RKO (cell line): ENCODE measurements at places on chromosomes 2 and 18.

GRCh38 chr2:20381457-20381856 is 30.8 kb upstream of the PUM2 start:
- DNase-seq, result no peak

DNA sequence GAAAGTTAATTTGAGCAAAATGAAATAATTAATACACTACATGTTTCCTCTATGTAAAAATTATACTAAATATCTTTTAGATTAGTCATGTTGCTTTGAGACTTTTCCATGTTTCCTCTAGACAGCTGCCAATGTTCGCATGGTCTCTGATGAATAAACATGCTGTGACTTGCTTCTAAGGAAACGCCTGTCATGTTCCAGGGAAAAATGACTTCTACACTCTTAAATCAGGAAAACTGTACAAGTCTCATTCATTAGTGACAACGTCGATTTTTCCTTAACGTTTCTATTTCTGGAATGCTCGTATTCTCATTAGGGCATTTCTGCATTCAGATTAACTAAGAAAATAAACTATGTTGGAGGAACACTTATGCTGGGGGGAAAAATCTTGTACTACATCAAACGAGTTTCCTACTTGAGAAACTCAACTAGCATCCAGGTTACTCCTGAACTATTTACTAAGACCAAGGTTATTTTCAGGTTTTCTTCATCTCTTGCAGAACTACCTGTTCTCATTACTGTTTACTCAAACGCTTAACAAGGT is 1.6 kb downstream of the COBLL1 start:
- DNase-seq, result peak; percentile 69

- DNase-seq, result no peak
Measured at GRCh38 chr2:112916145-112916571, 5.2 kb downstream of the IL37 start.

DNA sequence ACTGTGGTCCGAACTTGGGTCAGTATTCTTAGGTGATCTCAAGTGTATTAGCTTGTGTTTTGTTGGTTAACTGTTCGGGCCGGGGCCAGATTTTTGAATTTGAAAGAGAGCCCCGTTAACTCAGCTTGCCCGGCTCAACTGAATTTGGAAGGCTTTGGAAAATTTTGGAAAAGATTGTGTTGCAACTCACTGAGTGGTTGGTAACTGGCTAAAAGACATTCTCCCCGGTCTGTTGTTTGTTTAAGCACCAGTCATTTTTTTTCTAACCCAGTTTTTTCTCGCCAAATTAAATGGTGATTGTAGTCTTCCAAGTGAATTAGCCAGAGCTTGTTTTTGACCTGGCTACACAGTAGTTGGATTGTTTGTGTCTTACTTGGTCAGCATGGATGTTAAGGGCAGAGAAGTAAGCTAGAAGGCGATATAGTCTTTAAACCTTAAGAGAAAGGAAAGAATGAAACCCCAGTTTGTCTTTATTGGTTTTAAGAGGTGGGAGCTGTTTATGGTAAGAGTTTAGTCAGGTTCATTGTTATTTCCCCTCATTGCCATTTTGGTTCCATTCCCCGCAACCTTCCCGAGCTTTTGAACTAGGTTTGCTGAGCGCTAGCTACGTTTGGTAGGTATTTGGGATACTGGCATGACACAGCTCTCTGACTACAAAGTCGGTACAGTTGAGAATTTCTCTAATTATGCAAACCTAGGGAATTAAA is 2.4 kb downstream of the MAP4K4 start:
- peak; percentile 48 for DNase-seq

GRCh38 chr2:119178776-119179175 is 20.2 kb upstream of the C1QL2 start:
- DNase-seq, result no peak

GRCh38 chr2:6071519-6071918 is 379.3 kb downstream of the SOX11 start:
- DNase-seq, result no peak

DNA sequence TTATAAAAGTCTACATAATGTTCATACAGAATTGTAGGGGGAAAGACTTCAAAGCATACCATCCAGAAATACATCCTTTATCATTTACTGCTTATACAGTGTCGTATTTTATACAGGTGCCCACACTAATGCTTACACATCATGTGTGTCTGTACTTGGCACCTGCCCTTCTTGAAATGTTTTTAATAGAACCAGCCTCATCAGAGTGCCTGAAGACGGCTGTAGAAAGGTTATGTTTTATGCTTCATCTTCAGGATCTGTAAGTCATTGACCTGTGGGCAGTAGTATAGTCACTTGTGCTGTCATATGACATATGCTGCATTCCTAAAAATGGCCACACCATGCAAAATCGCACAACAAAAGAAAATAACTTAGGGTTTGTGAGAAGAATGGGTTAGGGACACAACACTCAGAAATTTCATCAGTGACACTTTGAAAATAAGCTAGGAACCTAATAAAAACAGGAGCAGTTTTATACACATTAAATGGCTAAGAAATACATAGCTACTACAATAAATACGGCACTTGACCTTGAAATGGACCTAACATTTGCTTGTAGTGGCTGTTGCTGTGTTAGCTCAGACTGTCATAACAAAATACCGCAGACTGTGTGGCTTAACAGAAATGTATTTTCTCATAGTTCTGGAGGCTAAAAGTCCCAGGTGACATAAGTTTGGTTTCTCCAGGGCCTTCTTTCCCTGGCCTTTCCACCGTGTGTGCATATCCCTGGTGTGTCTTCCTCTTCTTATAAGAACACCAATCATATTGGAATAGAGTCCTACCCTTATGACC is 112.6 kb downstream of the CERS6 start:
- no peak for DNase-seq

- DNase-seq, result no peak
Measured at GRCh38 chr2:106359512-106359911, 108.7 kb downstream of the RGPD3 start.

DNA sequence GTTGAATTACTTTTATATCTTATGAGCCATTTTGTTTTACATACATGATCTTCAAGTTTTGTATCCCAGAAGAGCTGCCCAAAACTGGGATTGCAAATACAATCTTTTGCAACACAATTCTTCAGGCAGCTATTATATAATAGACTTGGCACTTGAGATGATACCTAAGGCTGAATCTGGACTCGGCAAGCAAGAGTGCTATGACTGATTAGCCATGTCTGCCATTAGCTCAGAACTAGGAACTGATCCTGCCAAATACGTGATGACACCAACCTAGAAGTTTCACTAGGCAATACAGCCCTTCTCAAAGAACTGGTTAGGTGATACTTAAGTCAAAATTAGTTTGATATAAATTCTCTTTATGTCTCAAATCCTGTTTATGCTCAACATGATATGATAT is 619.6 kb downstream of the CPS1 start:
- peak; percentile 11 for DNase-seq

- no peak for DNase-seq
Measured at GRCh38 chr18:80204142-80204541, 43.2 kb downstream of the PARD6G start.

- no peak for DNase-seq
Measured at GRCh38 chr2:241072553-241073165, 29.4 kb downstream of the MTERF4 start.

- no peak for DNase-seq
Measured at GRCh38 chr2:228556717-228557116, 375.2 kb upstream of the SPHKAP start.

DNA sequence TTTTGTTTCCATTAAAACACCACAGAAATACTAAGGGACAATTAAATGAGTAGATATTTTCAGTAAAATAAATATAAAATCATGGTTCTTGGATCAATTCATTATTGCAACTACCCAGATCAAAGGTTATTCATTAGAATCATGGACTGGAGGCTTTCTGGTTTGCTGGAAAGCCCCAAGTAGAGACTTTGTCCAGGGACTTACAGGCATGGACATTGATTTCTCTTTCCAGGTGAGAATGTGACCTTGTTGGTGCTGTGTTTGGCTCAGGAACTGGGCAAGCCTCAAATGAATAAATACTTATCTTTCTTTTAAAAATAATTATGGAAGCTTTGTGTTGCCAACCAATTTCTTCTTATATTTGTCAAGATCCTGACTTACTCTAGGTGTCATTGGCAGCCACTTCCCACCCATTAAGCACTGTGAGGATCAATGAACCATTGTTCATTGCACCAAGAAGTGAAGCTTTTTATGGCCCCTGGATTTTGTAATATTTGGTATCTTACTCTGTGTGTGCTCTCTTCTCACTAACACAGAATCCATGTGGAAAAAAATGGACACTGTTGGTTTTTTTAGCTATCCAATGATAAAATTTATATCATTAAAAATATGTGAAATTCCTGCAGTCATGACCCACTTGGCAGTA is 205.8 kb upstream of the NRXN1 start:
- no peak for DNase-seq

- peak; percentile 45 for DNase-seq
Measured at GRCh38 chr2:84970210-84970867, 622 bp upstream of the KCMF1 start.

DNA sequence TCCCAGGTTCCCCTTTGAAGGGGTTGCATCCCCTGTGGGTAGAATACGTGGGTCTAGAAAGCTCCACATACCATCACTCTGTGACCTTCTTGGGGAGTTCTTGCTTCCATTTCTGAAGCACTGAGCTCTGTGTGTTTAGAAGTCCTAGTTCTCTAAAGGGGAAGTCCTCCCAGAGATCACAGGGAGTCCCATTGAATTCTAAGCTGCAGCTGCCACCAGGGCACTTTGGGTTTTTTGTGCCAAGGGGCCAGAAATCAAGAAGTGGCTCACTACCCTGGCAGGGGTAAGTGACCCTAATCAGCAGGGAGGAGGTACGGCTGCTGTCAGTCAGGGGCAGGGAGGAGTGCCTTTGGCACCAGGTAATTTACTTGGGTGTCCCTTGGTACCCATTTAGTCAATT is 70.9 kb downstream of the EHD3 start:
- DNase-seq, result no peak

DNA sequence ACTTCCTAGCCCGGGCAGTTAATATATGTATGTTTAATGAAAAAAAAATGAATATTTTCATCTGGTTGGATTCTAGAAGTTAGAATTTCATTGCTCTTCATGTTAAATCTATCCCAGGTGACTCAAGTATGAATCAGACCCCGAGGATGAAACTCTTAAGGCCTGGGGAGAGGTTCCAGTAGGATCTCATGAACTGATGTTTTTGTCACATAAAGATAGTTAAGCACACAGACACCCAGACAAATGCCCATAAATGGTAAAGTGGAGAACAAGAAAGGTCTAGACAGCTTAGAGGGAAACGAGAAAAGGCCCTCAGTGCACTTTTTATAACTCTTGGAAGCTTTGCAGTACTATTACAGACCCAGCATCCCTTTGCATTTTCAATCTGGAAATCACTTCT is 114.1 kb downstream of the RIF1 start:
- peak; percentile 8 for DNase-seq

GRCh38 chr18:48787203-48788151 is 163.3 kb downstream of the SMAD7 start:
- no peak for DNase-seq

DNA sequence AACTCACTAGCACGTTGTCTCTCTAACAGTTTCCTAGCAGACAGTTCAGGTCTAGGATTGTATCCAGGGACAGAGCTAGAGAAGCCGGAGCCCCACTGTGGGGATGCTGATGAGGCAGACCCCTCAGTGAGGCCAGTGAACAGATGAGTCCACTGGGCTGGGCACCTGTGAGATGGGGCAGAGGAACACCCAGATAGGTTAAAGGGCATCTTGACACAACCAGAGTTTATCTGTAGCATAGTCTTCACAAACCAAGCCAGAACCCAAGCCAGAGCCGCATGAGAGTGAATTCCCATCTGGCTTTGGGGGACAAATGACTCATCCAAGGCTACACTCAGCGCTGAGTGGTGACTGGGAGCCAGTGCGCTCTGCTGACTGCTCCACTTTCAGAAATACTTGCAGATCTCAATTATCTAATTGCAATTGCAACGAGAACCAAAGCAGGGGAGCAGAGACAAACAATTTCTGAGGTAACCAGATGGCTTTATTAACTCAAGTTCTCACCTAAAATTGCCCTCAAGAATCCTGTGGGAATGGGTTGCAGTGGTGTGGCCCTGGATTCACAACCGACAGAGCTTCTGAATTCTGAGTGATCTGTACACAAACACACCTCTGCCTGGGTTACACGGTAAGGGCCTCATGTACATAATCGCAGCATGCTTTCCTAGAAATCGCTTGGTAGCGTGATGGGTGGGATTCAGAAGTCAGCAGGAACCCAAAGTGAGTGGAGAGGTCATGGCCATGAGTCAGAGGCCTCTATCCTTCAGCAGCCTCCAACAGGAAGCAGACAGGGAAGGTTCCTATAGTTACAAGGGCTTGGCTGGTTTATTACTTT is 48.7 kb upstream of the MSH2 start:
- peak; percentile 49 for DNase-seq

DNA sequence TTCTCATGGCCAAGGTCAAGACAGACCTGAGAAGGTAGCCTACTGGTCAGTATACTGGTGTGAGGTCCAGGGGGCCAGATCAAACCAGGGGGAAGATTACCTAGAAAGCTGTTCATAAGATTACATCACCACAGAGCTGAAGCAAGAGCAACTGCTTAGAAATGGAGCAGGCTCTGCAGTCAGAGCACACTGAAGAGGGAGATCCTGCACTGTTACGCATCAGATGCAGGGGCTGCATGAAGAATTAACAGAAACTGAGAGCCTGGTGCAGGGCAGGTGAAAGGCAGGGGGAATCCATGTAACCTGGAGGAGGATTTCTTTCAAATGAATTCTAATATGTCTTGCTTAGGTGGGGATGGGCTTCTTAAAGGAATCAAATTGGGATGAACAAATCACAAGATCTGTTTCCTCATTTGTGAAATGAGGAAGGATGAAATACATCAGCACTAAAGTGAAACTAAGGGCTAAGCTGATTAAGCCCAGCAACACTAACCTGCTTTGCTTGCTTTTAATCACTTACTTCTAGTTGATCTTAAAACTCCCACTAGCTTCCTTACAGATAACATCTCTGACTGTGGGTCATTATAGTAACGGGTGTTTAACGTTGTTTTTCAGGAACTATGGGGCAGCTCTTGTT is 74.3 kb upstream of the ADAM23 start:
- no peak for DNase-seq

GRCh38 chr2:43383533-43383932 is 157.1 kb upstream of the ZFP36L2 start:
- DNase-seq, result no peak

DNA sequence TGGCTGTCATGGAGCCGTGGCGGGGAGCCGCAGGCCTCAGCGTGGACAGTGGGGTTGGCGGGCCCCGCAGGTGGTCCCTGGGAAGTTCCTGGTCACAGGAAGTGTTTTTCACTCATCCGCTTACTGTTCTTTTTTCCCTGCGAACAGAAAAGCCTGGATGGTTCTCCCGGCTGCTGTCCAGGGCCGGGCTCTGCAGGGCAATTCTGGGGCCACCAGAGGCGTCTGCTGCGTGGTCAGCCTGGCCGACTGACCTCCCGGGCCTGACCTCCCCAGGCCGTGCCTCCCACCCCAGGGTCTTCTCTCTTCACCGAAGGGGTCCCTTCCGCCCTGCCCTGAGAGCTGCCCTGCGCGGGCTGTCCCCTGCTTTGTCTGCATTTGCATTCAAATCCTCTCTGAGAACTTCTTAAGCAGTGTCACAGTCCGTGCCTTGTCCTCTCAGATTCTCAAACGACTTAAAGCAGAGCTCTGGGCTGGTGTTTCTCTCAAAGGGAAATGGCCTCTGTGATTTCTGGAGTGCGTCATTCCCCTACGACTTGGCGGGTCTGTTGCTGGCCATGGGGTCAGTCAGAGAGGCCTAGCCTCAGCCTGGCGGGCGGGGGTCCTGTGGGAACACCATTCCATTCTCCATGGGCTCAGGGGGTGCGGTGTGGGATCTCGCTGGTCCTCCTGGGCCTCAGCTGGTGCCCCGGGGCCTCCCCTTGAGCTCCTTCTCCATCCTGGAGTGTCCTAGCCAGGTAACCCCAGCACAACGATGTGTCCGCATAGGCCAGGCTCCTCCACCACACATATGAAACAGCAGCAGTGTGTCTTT is 38.3 kb downstream of the KLHL29 start:
- no peak for DNase-seq

GRCh38 chr2:188293601-188294351 is 2.1 kb downstream of the GULP1 start:
- DNase-seq, result peak; percentile 87
